ENCODE measurements at places on chromosomes 11 and 22.

- DNase-seq = no peak
Measured at GRCh38 chr22:39800790-39801520, 92.6 kb downstream of the ENTHD1 start.

DNA sequence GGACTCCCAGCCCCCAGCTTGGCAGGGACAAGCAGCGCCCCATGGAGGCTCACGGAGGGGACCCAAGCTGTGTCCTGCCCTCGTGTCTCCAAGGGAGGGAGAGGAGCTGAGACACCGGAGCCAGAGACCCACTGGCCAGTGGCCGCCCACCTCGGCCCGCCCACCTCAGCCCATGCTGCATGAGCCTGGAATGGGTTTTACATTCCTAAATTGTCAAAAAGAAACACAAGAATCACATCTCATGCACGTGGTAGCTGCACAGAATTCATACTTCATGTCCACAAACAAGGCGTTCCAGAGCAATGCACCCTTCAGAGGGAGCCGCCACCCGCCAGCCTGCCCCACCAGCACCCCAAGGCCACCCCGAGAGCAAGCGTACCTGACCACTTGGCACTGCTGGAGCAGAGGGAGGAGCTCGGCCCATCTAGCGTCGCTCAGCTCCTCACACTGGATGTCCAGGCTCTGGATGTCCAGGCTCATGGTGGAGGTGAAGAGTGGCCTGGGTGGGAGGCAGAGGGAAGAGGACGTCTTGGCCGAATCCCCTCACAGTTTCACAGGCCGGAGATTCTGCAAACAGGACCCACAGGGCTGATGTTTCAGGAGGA is 5.3 kb downstream of the RNH1 start:
- no peak for DNase-seq

- DNase-seq = no peak
Measured at GRCh38 chr11:43267856-43268580, 43.8 kb upstream of the API5 start.

DNA sequence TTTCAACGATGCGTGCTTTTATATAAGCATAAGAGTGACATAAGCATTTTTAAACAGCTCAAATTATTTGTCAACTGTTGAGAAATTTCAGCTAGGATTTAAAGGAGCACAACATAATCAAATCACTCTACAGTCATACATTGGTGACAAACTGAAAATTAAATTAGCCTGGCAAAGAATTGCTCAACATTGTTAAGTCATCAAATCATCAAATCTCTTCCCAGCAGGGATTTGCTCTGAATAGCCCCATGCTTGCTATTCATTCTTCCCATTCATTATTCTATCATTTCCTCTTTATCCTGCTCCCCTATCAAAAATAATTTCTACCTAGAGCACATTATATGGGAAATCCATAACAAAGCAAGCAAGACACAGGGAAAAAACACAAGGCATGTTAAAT is 198.7 kb upstream of the LUZP2 start:
- DNase-seq = no peak

DNA sequence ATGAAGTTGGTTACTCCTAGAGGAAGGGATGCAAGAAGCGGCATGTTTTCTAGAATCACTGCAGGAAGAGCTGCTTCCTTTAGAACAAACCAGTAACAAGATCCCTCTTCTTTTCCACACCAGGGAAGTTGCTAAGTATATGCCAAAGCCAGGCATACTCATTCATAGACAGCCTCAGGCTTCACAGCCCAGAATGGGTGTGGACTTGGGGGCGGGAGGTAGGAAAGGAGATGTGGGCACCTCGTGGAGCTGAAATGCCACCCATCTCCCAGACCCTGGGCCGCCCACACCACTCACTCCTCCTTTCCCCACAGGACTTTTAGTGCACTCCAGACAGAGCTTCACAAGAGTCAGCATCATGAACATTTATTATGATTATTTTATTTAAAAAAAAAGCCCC is 16.0 kb upstream of the TMEM121B start:
- no peak for DNase-seq

- DNase-seq = peak; percentile 78
Measured at GRCh38 chr22:50621356-50621880, 6.5 kb downstream of the ARSA start.

- DNase-seq = no peak
Measured at GRCh38 chr11:1650034-1650917, 20.7 kb downstream of the KRTAP5-5 start.

DNA sequence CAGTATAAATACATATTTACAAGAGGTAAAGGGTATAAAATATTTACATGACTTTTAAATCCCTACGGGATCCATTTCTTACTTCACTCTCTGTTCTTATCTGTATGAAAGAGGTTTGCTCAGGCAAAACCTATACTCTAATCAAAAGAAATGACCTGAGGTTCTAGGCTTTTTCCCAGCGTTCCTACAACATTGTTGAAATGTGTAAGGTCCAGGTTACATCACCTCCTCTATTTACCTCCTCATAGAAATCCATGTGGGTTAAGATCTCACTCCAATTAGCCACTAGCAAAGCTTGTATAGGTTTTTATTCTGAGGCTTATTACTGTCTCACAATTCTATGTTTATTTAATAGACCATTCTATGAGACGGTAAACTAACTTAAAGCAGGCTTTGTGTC is 12.0 kb upstream of the OR51L1 start:
- DNase-seq = no peak

- no peak for DNase-seq
Measured at GRCh38 chr11:17605651-17606122, 58.6 kb downstream of the OTOG start.

- DNase-seq = no peak
Measured at GRCh38 chr11:28058333-28058732, 49.6 kb downstream of the KIF18A start.

DNA sequence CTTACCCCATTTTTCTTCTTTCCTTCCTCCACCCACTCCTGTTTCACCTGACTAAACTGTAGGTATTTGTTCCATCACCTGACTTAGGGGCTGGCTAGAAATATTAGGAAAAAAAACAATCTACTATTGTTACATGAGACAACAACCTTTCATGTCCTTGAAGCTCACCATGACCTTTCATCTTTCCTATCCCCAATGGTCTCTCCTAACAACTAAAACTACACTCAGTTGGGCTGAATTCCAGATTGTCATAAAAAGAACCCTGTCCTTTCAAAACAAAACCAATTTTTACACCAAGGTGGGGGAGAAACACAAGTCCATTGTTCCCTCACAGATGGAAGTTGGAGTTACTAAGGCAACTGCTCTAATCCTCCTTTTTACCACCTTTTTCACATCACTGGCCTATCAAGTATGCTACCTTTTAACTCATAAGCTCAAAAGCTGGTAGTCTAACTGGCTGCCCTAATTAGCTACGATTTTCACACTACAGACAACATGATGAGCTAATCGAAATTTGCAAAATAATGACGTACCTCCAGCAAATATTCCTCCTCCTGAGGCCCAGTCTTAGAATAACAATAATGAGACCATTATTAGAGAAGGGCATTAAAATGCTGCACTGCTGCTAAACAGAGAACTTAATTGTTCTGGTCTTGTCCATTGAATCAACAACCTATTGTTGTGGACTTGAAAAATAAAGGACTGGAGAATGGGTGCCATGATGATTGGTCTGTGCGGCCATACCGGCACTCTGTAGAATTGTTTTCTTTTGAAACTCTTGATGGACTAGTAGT is 46.5 kb upstream of the SOX6 start:
- no peak for DNase-seq

DNA sequence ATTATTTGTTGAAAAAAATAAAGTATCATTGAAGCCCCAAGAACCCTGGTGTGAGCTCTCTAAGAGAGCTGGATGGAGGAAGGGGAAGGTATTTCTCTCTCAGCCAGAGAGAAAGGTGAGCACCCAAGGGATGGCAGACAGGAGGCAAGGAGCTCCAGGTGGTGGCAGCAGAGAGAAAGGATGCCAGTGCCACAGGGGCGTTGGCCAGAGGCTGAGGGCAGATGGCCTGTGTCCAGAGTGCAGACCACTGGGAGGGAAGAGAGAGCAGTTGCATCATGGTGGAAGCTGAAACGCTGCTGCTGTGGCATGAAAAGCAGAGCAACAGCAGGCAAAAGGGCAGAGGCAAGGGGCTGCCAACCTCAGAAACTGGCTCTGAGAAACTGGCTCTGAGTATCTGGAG is 8.5 kb downstream of the SPON1 start:
- DNase-seq = no peak

DNA sequence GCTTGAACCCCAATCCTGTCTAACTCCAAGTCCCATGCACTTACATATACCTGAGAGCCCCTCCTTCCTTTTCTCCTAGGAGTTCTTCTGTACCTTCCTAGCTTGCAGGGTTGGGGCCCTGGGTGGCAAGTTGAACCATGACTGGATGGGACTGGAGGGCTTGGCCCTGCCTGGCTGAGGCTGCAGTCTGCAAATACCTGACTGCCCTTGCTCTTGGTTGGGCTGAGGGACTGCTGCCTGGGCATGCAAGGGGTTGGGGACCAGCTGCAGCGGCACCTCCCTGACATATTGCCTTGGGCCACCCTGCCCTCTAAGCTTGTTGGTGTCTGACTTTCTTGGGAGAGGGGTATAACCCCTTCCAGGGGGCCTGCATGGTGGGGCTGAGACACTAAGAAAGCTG is 9.8 kb upstream of the SLC39A13 start:
- DNase-seq = peak; percentile 51

- peak; percentile 41 for DNase-seq
Measured at GRCh38 chr11:12280199-12280837, 97.1 kb upstream of the PARVA start.

Measured in activated CD8-positive, alpha-beta memory T cell treated with anti-CD3 and anti-CD28 coated beads, Interleukin-2, amount 50 U/mL, for 48 hours (primary cell).